NCI-H1105 treated with DMSO at 0.1 percent for 48 hours (cell line): ENCODE measurements at places on chromosomes 6 and 20.

GRCh38 chr20:45788351-45788750 lies 3.3 kb downstream of the WFDC3 start:
- DNase-seq: no peak

DNA sequence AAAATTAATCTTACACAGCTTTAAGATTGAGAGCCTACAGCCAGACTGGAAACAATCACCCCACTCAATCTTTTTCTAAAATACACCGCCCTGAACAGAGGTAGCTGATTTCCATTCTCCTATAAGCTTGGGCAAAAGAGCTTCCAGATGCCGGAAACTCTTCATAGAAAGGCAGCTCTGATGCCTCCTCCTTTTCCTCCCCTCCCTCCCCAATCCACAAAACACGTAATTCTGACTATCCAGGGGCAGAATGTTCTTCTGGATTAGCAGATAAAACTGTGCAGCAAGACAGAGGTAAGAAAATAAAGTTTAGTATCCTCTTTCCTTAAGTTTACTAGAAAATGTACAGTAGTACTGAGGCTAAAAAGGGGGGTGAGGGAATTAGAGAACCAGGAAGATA lies 15.8 kb downstream of the ADNP start:
- DNase-seq: no peak

DNA sequence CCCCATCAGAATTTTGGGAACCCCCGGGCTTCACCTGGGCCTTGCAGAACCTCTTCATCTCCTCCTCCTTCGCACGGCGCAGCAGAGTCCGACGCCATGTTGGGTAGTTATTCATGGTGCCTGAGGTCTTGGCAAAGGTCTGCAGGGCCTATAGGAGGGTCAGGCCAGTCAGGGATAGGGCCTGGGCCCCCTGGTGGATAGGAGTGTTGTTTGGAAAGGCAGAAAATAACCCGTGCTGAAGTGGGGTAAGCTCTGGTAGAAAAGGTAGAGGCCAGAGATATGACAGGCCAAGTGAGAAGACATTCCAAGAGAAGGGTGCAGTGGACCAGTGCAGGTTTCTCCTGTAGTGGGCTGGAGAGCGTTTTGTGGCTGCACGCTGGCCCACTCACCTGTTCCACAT lies 4.9 kb downstream of the SMPD2 start:
- no peak for DNase-seq

DNA sequence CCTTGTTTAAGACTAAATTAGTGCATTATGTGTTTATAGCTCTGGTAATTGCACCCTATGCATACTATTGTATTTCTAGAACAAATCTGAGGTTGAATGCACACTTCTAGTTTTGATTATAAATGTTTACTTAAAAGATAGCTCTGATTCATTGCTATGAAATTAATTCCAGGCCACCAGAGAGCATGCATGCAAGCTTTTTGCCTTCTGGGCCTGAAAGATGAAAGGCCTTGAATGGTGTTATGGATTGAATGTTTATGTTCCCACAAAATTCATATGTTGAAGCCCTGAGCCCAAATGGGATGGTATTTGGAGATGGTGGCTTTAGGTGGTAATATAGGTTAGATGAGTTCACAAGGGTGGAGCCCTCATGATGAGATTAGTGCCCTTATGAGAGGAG lies 695.0 kb upstream of the MAP3K7 start:
- peak; percentile 9 for DNase-seq

- DNase-seq: no peak
Measured at GRCh38 chr6:135906972-135907465, 55.5 kb downstream of the PDE7B start.

DNA sequence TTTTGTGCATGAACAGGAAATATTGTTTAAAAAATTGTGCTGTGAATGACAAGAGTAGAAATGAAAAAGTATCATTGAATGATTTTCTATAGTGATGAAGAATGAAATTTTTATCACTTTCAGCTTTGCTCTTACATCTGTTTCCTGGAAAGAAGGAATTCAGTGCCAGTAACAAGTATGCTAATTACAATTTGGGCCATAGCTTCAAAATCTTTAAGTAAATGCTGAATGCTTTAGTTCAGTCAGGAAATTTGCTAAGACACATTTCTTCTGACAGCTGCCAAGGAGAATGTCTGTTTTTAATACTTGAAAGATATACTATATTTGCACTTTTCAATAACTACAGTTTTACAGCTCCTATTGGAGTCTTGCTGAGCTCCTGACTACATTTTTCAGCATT lies 203.7 kb upstream of the RSPO3 start:
- DNase-seq: no peak

DNA sequence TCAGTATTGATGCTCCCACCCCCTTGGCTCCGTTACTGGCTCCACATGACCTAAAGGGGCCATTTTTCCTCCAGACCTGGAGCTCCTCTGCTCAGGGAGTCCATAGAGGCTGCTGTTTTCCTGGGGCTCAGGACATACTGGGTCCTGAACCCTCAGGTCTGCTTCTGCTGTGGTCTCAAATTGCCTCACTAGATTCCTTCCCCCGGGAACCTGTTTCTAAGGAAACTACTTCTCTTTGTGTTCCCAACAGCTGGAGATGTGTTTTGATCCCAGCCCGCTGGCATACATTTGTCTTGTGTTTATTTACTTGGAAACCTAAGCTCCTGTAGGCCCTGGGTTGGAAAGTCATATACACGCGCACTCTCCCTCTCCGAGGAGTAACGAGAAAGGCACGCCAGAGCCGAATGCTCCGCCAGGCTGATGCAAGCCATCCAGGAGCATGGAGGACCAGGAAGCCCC lies 222.8 kb downstream of the UST start:
- DNase-seq: no peak

- no peak for DNase-seq
Measured at GRCh38 chr20:58623579-58624473, 27.3 kb upstream of the STX16 start.

GRCh38 chr6:34324738-34325444 lies 67.6 kb downstream of the NUDT3 start:
- peak; percentile 15 for DNase-seq

DNA sequence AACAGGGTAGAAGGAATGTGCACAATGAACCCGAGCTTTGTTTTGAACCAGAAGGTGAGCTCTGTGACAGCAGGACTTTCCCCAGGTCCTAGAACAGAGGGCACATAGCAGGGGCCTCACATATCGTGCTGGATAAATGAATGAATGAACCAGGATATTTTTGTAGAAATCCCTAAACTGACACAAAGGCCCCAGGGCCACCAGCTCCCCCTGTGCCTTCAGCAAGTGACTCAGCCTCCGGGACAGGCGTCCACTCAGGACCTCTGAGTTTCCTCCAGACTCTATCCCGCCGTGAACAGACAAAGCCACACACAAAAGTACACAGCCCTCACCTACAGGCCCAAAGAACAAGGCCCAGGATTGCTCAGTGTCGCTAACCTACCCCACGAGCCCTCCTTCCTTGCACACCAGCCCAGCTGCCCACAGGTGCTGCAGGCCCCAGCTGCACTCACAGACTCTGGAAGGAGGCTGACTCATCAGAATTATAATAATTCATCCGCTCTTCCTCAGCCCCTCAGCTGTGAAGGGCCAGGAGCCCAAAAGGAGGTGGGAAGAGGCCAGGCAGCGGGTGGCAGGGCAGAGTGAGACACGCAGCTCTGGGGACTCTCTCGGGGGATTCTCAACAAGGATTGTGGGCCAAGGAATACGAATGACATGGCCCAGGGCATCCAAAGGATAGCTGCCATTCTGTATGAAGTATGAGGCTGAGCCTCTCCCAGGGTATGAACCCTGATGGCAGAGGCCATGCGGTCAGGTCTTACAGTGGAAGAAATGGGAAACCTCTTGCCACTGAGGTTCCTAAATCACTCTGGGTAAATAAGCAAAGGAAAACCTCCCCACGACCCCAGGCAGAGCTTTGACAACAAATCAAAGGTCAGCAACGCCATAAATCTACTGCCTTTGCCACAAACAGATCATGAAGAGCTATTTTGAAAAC lies 40.9 kb downstream of the SUMO4 start:
- DNase-seq: no peak

GRCh38 chr6:44627091-44627882 lies 239.8 kb downstream of the CDC5L start:
- DNase-seq: no peak

- no peak for DNase-seq
Measured at GRCh38 chr6:42520786-42521607, 42.8 kb upstream of the UBR2 start.

GRCh38 chr6:30985490-30985889 lies 2.0 kb downstream of the MUC21 start:
- DNase-seq: no peak

GRCh38 chr6:146872426-146872785 lies 273.6 kb downstream of the ADGB start:
- DNase-seq: no peak

- DNase-seq: peak; percentile 57
Measured at GRCh38 chr6:71349395-71349794, 60.8 kb downstream of the OGFRL1 start.

DNA sequence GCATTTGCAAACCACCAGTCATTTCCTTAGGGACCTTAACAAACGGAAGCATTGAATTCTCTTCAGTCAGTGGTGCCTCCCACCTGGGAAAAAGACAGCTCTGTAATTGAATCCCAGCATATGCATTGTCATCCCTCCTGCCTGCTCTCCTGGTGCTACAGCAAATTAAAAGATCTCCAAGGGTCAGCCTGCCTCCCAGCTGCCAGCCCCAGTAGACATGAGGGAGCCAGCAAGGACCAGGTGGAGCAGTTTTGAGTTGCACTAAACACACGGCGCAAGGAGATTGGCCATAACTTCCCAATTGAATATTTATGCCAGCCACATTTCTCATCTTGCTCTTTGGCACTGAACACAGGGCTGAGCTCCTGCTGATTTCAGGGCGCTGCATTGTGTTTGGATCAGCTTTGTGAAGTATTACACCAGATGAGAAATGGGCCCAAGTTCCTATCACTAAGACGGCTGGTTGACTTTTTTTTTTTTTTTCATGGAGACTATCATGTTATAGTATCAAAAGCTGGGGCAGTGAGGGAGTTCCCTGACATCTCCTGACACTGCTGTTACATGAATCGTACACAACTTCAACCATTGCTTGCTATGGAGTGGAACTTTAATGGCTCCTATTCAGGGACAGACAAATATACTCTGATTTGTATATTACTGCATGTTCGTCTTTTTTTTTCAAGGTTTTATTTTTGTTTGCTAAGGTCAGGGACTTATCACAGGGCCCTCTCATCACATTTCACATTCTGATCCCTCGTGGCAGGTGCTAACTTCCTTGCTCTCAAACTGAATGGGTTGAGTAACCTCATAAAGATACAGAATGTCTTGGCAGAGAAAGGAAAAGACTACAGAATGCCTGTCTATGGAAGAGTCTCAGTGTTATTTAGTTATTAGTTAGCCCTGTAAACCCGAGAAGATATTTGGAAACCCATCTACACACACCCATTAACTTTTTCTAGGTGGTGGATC lies 191.1 kb downstream of the EYA4 start:
- DNase-seq: peak; percentile 93
